ENCODE measurements at places on chromosomes 12 and 14.

GRCh38 chr12:16361142-16361783 lies 13.8 kb downstream of the MGST1 start:
- peak; percentile 44 for DNase-seq

- DNase-seq, result no peak
Measured at GRCh38 chr12:107783406-107784376, 9.2 kb downstream of the ASCL4 start.

DNA sequence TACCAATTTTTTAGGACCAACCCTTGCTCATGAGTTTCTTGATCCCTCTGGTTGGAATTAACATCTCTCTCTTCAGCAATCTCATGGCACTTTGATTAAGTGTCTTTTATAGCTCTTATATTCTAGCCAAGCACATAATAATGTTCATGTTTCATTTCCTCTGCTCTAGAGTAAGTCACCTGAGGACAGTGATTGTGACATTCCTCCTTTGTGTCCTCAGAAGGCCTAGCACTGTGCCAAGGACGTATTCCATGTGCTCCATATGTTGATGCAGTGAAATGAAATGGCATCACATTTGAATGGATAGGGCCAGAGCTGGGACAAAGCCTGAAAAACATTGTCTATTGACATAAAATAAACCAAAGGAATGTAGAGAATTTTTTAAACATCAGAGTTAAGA lies 322.8 kb upstream of the PRICKLE1 start:
- DNase-seq, result no peak

DNA sequence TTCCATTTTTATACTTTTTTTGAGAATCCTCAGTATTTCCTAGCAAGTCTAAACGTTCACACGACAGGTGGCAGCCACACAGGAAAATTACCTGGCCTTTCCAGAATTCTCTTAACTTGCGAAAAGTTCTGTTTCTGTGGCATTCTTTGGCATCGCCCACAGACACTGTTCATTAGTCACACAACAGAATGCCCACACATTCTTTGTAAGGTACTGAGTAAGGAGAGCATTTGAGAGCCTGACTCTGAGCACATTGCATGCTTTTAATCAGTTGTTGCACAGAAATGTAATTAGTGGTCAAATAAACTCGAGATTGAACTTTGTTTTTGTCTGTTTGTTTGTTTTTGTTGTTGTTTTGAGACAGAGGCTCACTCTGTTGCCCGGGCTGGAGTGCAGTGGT lies 52.4 kb downstream of the LMNTD1 start:
- DNase-seq, result no peak

- peak; percentile 66 for DNase-seq
Measured at GRCh38 chr12:24226745-24227350, 277.4 kb upstream of the SOX5 start.

DNA sequence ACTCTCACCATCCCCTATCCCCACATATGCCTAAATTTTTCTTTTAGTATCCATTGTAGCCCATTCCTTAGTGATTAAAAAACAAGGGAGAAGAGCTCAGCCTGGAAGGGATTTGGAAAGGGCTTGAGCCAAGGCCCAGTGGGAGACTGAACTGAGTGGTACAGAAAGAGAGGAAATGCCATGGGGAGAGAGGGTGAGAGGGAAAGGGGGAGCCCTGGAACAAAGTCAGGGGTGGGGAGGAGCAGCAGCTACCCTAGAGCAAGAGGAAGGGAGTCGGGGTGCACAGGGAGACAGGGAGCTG lies 2.6 kb upstream of the ATN1 start:
- DNase-seq, result no peak

GRCh38 chr12:130804216-130804615 lies 34.8 kb downstream of the STX2 start:
- no peak for DNase-seq

DNA sequence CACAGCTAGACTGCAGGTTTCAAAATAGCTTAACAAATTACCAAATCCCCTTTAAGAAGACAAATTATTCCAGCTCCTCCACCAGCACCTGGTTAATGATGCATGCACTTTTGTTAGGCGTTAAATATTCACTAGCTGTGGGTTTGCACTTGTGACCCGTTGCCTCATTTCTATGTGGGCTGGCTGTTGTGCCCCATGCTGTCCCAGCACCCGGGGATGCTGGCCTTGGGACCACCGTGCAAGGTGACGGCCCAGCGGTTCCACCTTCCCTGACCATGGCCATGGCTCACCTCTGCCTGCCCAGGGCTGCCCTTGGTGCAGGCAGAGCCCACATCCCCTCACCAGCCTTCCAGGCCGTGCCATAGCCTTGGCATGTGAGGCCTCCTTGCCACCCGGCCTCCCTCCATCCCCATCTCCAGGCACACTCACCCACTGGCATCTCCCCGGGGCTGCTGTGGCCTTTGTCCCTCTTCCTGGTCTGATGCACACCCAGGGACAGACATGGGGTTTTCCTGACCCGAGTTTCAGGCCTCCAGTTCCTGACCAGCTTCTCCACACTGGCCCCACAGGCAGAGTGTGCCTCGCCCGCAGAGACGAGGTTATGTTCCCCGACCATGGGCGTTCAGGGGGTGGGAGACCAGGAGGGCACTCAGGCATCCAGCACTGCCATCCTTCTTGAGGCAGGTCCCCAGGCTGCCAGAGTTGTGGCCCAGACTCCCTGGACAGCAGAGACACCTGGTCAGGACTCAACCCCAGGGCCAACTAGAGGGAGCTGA lies 20.3 kb upstream of the C14orf180 start:
- DNase-seq, result peak; percentile 30

DNA sequence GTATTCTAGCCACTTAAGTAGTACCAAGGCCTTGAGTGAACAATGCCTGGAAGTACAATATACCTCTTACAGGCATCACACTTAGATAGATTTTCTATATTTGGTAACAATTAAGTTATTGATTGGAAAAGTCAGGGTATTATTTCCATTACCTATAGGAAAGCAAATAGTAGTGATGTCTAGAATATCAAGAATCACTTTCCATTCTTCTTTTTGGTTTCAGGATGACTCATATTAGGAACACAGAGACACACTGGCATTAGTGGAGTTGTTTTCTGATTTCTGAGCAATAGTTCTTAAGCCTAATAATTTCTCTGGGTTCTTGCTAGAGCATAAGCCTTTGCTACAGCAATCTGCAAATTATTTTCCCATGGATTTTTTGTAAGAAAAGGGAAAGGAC lies 1640.0 kb upstream of the SEL1L start:
- no peak for DNase-seq

DNA sequence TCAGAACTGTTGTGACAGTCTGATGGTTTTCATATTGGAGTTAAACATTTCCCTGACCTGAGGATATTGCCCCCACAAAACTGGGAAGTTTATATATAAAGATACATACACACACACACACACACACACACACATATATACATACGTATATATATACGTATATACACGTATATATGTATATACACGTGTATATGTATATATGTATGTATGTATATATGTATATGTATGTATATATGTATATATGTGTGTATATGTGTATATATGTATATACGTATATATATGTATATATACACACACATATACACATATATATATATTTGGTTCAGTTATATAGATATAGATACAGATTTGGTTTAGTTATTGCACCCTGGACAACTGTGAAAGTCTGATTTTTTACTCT lies 65.7 kb downstream of the ATP2B1 start:
- DNase-seq, result no peak

DNA sequence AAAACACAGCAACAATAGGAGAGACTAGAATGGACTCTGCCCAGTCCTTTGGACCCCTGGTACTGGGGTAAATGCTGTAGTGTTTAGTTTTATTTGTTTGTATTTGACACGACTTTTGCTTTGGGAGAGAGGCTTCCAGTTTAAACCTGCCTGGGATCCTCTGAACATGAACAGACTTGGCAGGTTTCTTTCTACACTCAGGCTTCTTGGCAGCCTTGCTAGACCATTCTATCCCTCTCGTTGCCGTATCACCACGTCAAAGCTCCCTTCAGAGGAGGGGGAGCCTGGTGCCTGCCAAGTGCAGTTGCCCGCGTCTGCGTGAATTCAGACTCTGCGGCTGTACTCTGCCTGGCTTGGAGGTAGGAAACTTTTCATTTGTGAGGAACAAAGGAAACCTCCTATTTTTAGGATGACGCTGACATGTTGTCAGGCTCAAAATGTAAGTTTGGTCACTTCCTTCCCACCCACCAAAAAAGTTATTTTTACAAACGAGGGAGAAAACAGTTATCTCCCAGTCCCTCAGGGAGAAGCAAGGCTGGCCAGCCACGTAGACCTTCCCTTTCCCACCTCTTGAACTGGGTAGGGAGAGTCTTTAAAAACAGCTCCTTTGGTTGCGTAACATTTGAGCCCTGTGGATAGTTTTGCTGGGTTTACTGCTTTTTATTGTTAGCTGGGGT lies 25.9 kb downstream of the CD9 start:
- no peak for DNase-seq

GRCh38 chr12:64528616-64529015 lies 76.7 kb downstream of the TBK1 start:
- peak; percentile 68 for DNase-seq

DNA sequence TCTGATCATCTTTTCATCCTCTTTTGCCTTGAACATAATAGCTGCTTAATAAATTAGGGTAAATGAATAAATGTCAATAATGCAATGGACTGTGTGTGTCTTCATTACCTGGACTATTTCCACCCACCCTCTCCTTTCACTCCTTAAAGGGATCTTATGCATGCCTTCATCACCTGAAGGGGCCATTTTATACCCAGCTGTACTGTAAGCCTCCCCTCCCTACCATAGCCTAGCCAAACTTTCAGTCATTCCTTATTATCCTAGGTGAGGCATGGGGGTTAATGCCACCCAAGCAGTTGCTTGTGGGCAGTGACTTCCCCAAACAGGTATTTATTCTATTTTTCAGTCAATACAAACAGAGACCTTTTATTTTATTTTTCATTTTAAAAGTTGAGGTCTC lies 127.8 kb upstream of the PARP11 start:
- DNase-seq, result peak; percentile 10

- DNase-seq, result no peak
Measured at GRCh38 chr12:128786741-128787391, 36.9 kb downstream of the SLC15A4 start.

DNA sequence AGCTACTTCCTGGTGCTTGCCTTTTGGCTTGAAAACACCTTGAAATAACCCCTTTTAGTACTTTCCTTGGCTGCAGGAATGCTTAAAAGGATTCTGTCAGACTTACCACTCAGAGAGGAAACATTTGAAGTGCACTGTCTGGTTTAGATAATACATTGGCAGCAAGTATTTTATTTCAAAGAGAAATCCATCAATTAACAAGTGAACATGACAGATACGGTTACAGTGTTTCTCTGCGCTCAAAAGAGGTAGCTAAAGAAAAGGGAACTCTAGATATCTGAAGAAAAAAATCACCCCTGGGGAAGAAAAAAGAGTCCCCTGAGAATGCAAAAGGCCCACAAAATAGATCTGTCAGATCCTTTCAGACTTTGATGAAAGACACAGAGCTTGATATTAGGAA lies 421.9 kb downstream of the LRFN5 start:
- no peak for DNase-seq

- DNase-seq, result no peak
Measured at GRCh38 chr12:52086944-52087835, 7.7 kb downstream of the SMIM41 start.

DNA sequence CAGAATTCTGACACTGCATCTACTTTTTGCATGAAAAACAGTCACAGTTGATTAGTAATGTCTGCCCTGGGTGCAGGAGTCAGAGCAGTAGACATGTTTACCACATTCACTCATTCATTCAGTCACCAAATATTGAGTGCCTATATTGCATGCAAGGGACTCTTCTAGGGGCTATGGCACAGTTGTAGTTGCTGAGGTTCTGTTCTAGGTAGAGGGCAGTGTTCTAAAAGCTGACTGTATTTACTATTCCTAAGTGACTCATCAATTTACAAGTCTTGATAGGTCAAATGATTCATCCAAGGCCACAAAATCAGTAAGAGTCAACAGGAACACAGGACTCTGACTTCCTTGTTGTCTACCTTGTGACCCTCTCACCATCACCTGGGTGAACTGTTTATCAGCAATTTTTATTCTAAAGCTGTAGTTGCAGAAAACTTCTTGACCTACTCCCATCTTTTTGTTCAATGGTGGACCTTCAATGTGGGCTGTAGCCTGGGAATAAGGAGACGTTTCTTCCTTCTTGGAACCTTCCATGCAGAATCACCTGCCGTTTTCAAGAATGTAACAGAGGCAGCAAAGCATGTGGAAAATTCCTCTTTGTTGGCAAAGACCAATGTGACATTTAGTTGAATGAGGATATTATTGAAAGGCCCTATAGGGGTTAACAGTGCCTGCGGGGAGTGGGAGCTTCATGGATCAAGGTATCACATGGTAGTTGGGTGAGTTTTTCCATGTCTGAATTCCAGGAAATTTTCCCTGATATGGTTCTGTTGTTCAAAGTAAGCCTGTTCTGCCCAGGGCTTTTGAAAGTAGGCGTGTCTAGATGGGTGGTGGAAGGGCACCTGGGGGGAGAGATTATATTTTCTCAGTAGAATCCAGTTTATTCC lies 223.2 kb downstream of the KTN1 start:
- DNase-seq, result no peak

DNA sequence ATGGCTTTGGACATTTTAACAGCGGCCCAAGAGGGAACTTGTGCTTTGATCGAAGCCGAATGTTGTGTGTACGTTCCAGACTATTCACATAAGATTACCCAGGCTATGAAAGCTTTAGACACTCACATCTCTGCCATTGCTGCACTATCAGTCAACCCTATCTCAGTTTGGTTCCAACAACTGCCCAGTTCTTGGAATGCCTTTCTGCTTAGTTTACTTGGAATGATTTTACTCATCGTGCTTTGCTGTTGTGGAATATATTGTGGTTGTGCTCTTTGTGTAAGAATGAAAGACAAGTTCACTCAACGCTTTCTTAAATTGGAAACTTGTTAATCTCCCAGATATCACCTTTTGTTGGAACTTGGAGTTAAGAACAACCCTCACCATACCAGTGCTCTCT lies 498.2 kb downstream of the GLT1D1 start:
- no peak for DNase-seq

DNA sequence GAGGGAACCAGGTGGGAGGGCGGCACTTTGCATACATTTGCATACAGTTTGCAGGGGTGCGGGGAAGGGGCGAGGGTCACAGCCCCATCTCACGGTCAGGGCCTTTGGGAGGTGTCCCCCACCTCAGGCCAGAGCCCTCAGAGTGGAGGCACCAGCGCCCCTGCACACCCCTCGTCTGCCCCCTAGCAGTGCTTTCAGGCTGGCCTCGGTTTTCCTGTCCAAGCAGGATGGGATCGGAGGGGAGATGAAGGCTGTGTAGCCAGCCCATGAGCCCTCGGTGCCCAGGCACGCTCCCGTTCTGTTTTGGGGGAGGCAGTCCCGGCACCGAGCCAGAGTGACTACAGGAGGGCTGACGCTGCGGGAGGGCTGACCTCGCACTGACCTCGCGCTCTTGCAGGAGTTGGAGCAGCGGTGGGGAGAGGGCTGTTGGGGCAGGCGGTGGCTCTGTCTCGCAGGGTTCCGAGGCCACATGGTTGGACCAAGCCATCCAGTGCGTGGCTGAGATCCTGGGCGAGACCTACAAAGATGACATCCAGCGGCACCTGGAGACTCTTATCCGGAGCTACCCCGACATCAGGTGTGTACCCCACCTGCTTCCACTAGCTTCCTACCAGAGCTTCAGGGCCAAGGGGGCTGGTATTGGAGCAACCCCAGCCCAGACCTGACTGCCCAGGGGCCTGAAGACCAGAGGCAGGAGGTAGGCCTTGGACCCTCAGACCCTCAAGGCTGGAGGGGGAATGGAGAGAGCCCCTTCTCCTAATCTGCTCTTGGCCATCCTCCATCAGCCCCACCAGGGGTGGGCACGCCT lies 13.6 kb downstream of the EXOC3L4 start:
- peak; percentile 67 for DNase-seq

GRCh38 chr12:123533672-123534643 lies at the start of gene RILPL1:
Gene RILPL1 (minus strand): TSS chr12:123533719. CDS start chr12:123533482, 237 bp downstream.
- DNase-seq, result peak; percentile 90

- DNase-seq, result no peak
Measured at GRCh38 chr12:24201258-24201970, 251.9 kb upstream of the SOX5 start.
